ENCODE measurements at places on chromosomes 4 and X.
A peak's percentile ranks its signal among the peaks of the same experiment; 100 is the strongest.

- no peak for DNase-seq
Measured at GRCh38 chr4:177297785-177298391, 11.8 kb upstream of the NEIL3 start.

DNA sequence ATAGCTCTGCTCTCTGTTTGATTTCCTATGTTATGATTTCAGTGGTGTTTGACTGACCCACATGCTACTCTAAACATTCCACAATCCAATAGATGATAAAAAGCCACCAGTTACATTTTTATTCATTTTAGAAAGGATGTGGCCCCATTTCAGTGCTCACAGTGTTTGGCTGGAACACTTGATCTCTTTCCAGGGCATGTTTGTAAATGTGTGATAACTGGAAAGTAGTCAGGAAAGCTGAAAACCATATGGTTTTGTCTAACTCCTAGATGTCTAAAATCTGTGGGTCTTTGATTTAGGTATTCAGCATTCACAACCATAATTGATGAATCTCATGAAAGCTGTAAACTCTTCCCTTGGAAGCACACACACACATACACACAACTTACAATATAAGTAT is 904.9 kb upstream of the AGA start:
- no peak for DNase-seq

- DNase-seq = no peak
Measured at GRCh38 chr4:109733728-109734127, 3.9 kb upstream of the PLA2G12A start.

- DNase-seq = no peak
Measured at GRCh38 chr4:9942921-9943600, 78.2 kb downstream of the SLC2A9 start.

DNA sequence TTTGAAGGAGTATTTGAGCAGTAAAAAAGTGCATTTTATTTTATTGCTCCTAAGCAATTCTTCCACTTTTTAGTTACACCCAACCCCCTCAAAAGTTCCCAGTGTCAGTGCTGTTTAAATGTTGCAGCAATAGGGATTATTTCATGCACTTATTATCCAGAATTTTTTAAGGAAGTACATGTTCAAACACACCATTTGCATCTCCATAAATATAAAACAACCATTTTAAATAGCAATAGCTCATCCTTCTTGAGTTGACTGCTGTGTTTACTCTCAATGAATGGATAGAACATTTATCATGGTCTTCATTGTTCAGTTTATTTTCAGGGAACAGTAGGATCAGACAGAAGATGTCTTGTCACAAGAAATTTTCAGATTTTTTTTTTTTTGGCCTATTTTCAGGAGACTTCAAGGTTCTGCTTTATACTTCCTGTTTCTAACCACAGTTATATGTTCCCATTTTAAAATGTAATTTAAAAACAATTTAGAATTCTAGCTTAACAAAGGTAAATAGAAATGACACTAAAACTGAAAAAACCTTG is 171.9 kb downstream of the TMA16 start:
- no peak for DNase-seq

GRCh38 chrX:155956649-155957048 is 40.8 kb upstream of the IL9R start:
- DNase-seq = no peak

GRCh38 chr4:85812776-85813175 is 337.8 kb downstream of the ARHGAP24 start:
- no peak for DNase-seq

DNA sequence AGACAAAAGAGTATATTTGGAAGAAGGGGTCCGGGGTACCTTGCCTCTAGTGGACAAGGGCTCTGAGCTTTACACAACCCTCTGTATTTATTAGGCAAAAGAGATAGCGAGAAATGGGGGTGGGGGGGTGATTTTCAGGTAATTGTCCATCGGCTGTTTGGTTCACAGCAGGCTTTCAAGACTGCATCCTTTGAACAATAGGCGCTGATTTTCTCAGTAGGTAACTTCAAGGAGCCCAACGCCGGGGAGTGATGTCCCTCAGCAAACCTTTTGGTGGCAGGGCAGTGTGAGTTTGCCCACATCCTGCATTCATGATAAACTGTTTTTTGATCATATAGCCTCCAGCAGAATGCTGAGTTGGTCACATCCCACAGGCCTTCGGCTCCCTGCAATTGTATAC is 61.6 kb downstream of the KDM5C start:
- DNase-seq = no peak

DNA sequence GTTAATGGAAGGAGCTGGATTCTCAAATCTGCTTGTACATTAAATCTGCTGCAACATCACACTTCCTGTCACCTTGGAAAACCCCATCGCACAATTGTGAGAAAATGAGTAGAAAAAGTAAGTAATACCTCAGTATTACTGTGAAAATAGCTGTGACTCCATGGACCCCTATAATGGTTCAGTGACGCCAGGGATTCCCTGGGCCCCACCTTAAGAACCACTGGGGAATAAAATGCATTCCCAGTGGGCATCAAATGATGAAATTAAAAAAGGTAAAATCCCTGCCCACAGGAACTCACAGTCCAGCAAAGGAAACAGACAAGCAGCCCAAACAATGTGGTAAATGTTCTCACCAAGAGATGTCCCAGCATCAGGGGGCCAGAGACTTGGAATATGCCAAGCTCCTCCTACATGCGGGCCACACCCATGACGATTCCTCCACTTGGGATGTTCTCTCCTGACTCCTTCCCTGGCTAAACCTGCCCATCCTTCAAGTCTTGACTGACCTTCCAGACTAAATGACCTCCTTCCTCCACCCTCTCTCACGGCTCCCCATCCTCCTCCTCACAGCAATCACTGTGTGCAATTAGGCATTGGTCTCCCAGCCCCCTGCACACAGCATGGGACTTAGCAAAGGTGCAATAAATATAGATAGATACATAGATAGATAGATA is 2.6 kb downstream of the EVC2 start:
- no peak for DNase-seq

DNA sequence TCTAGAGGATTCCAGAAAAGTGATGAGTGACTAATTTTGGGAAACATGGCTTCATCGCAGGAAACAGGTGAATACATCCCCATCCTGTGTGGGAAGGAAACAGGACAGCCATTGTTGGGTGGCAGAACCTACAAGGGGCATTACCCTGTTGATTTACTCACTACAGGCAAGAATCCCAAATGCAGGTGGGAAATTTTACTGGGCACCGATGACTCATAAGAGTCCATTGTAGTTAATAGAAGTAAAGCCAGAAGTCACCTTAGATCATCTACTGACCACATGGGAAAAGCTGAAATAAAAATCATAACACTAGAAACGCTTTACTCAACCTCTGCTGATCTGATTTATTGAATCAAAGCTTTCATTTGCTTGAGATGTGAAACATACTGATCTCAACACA is 136.4 kb downstream of the TRIML1 start:
- no peak for DNase-seq

DNA sequence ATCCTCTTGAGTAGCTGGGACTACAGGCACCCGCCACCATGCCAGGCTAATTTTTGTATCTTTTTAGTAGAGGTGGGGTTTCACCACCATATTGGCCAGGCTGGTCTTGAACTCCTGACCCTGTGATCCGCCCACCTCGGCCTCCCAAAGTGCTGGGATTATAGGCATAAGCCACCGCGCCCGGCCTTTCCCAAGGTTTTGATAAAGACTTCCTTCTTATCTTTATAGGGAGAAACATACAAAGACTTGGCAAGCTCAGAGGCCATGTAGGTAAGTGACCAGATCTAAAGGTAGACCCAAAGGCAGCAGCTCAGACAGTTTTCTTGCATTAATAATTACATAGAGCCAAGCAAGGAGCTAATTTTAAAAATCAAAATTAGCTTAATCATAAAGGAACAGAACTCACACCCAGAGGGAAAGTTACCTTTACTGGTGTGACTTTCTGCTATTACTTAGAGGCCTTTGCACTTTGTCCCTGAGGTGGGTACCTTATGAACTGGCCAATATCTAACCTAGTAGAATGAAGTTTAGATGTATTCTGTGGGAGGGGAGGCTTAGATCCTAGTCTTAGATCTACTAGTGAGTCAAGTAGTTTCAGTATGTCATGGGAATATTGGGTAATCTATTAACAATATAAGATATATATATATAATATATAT is 67.3 kb downstream of the HPGD start:
- no peak for DNase-seq

- DNase-seq = no peak
Measured at GRCh38 chr4:176779421-176779820, 13.3 kb downstream of the VEGFC start.

DNA sequence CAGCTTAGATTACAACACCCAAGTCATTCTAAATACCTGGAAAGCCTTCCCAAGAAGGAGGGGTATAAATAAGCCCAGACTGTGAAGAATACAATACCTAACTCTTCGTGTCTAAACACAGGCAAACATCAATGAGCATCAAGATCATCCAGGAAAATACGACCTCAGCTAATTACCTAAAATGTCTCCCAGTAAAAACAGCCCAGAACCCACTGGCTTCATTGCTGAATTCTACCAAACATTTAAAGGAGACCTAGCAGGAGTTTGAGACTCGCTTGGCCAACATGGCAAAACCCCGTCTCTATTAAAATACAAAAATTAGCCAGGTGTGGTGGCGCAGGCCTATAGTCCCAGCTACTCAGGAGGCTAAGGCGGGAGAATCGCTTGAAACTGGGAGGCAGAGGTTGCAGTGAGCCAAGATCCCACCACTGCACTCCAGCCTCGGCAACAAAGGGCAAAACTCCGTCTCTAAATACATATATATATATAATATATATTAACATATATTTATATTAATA is 19.1 kb upstream of the HSFX4 start:
- no peak for DNase-seq

GRCh38 chr4:66178906-66179305 is 508.6 kb upstream of the EPHA5 start:
- DNase-seq = peak; percentile 24

- no peak for DNase-seq
Measured at GRCh38 chr4:77193511-77194102, 36.6 kb downstream of the CCNG2 start.

DNA sequence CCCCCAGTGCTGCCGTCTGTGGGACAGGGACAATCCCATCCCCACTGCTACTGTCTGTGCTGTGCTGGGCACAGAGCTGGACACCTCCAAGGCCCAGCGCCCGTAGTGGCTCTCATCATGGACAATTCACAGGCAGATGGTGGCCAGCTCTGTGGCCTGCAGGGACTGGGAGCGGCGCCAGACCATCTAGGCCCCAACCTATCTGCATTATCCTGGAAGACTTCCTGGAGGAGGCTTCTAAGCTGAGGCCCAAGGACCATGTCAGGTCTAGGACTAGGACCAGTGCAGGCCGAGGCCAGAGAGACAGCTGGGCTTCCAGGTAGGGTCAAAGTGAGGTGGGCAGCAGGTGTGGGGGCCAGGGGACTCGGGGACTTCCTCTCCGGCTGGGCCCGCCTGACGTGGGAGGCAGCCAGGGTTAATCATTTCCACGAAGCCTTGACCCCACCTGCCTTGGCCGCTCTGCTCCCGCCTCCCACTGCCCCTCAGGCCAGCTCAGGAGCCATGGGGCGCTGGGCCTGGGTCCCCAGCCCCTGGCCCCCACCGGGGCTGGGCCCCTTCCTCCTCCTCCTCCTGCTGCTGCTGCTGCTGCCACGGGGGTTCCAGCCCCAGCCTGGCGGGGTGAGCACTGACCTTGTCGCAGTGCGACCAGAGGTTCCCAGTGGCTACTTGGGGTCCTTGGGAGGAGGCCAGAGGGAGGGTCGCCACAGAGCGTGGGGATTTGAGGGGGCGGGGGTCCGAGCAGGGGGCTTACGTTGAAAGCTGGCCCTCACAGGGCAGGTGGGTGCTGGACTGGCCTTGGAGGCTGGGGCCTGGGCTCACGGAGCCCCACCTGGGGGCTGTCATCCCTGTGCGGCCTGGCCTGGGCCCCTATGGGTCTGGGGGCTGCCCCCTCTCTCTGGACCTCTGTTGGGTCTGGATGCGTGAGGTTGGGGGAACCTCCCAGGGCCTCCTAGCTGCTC is at the start of gene HGFAC:
HGFAC (plus strand) TSS at position 468 of the 959 bp plus-strand sequence; CDS start at position 502, 34 bp downstream.
- no peak for DNase-seq

DNA sequence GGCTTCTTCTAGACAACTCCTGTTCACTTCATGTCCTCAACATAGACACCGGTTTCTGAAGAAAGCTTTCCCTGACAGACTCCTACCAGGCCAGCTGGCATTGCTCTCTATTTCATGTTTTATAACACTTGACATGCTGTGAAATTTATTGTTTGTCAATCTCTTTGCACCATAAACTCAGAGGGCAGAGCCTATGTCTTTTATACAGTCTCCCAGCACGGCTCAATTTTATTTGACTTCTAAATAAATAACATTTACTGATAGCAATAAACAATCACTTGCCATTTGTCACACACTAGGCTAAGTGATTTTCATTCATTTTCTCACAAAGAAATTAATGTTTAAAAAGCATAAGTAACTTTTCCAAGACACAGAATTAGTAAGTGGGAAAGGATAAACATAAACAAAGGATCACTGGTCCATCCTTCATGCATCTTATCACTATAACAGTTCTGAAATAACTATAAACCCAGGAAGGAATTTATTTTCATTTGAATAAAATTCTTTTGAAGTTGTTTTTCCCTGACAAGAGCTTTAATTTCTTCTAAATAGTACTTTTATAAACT is 577.6 kb downstream of the TECRL start:
- DNase-seq = no peak

- no peak for DNase-seq
Measured at GRCh38 chr4:122458625-122459024, 2.1 kb upstream of the IL2 start.

DNA sequence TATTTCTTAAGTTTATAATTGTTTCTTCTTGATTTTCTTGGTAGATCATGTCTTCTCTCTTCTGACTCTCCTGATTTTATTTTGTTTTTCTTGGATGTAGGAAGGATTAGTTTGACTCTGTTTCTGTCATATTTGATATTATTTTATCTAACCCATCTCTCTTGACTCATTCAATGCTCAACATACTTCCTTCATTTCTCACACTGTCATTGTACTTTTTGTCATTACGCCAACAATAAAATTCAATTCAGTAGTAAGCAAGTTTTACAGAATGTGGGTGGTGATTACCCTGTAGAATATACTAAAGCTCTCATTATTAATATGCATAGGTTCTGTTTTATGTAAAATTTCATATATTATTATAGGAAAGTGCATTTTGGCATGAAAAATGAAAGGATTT is 1303.0 kb upstream of the AGA start:
- no peak for DNase-seq

GRCh38 chr4:158860856-158861255 is 92.0 kb downstream of the FNIP2 start:
- no peak for DNase-seq

DNA sequence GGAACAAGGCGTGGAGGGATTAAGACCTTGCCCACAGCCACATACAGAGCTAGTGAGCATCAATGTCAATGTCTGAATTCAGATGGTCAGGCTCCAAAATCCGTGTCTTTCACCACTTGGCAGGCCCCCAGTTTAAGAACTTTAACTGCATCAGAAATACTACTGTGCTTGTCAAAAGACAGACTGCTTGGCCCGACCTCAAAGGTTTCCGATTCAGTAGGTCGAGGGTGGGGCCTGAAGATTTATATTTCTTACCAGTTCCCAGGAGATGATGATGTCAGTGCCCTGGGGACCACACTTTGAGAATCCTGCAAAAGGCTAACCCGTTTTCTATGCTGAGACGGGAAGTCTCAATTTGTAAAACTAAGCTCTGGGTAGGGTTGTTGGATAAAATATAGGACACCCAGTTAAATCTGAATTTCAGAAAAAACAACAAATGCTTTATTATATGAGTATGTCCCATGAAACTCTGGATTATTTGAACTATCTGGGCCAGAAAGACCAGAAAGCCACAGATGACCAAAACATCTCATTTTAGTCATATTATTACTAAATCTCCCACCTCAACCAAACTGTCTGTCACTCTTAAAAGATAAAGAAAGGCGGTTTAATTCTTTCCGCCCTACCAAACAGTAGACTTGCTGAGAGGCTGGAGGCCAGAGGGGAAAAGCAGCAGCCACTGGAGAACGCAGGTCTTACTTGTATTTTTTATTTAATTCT is 42.7 kb downstream of the GATB start:
- DNase-seq = no peak

Measured in stromal cell of bone marrow (primary cell).